ENCODE measurements at places on chromosomes 16 and 17. TPM values are rescaled to one million over a fixed set of nuclear protein-coding genes. Genes with fewer than 3 reads are reported as not detected.

The EFNB3 gene
- 5.0 TPM for total RNA-seq

GRCh38 chr17:28553000-28553505 is 629 bp upstream of the UNC119 start:
- H3K27me3 ChIP-seq: no peaks in the 10 kb centered on the region
- H3K36me3 ChIP-seq: peaks cover 18% of the 10 kb centered on the region
- no peak for DNase-seq
- H3K4me3 ChIP-seq: no peak overlapping the region

The DLX4 gene
- 12.7 TPM for total RNA-seq

- H3K27me3 ChIP-seq: no peaks in the 10 kb centered on the region
- H3K36me3 ChIP-seq: no peaks in the 10 kb centered on the region
- H3K4me3 ChIP-seq: no peak overlapping the region
- H3K4me1 ChIP-seq: peaks cover 8% of the 10 kb centered on the region
Measured at GRCh38 chr16:85104821-85105391, 7.4 kb downstream of the CIBAR2 start.

- no peaks in the 10 kb centered on the region for H3K36me3 ChIP-seq
- no peaks in the 10 kb centered on the region for H3K4me1 ChIP-seq
- H3K27ac ChIP-seq: no peak overlapping the region
Measured at GRCh38 chr16:10997485-10997884, 53.1 kb downstream of the CLEC16A start.

DNA sequence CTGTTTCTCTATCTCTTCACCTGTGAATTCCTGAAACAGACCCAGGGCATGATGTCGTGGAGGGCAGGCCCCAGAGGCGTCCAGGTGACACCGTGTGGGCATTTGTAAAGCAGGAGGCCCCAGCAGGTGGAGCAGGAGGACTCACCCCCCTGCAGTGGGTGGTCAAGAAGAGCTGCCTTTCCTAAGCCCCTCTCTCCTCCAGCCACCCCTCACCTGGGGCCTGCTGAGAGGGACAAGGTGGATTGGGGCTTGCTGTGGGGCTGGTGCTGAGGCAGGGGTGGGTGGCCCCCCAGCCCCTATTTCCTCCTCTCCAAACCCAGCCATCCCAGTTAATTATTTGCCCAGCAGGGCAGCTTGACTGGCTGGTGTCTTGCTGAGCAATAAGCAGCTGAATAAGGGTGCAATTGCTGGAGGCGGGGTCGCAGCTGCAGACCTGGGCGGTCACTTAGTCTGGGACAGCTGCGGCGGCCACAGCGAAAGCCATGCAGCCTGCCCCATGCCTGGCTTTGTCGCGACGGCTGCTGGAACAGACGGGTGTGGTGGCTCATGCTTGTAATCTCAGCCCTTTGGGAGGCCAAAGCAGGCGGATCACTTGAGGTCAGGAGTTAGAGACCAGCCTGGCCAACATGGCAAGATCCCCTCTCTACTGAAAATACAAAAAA is 56.4 kb downstream of the JPH3 start:
- H3K36me3 ChIP-seq: no peaks in the 10 kb centered on the region
- H3K4me3 ChIP-seq: no peak overlapping the region
- H3K27me3 ChIP-seq: no peaks in the 10 kb centered on the region
- H3K4me1 ChIP-seq: no peaks in the 10 kb centered on the region

DNA sequence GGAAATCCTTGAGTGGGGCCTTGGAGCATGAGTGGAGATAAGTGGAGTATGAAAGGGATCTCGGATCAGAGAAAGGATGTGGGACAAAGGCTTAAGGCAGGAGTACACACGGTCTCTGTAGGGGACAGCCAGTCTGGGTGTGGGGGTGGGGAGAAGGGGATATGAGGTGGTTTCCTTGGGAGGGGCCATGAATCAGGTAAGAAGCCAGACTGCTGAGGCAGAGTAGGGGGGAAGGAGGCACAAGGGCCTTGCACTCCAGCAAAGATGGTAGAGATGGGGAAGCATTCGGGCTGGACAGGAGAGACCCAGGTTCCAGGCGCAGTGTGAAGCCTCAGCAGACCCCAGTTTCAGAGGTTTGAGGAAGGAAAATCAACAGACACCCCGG is 1.6 kb downstream of the HSD11B2 start:
- H3K4me3 ChIP-seq: no peak overlapping the region
- H3K4me1 ChIP-seq: peaks cover 27% of the 10 kb centered on the region
- peaks cover 18% of the 10 kb centered on the region for H3K36me3 ChIP-seq
- DNase-seq: no peak
- no peak overlapping the region for H3K27ac ChIP-seq
